ENCODE measurements at places on chromosomes 5 and 9. TPM values are rescaled to one million over a fixed set of nuclear protein-coding genes. Genes with fewer than 3 reads are reported as not detected.

The OR1J2 gene
- not detected for total RNA-seq

DNA sequence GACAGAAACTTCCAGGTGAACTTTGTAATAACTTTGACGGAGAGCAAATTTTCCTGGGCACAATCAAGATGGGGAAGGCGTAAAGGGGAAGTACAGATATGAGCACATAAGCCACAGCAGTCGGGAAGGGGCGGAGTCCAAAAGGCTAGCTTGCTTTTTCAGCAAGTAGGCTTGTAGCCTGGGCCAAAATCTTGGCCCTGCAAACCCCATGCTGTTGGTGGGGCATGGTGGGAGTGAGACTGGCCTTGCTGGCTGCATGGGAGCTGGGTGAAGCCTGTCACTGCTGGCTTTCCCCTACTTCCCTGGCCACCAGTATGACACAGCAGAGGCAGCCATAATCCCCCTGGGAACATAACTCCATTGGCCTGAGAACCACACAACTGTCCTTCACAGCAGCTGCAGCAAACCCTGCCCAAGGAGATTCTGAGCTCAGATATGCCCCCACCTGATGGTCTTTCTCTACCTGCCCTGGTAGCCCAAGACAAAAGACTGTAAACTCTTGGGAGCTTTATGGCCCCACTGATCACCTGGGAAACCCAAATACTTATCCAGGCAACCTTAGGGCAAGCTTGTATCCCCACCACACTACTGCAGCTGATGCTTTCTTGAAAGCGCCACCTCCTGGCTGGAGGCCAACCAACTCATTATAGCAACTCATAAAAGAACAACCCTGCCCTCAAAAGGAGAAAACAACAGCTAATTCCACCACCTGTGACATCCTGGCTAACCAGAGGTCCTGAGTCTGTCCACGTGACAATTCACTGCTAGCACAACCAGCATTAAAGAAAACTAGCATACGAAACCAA, 24.0 kb downstream of the DCTN4 start:
- no peak for DNase-seq
- no peak overlapping the region for H3K27ac ChIP-seq
- H3K4me1 ChIP-seq, result no peaks in the 10 kb centered on the region
- H3K4me3 ChIP-seq, result no peak overlapping the region

DNA sequence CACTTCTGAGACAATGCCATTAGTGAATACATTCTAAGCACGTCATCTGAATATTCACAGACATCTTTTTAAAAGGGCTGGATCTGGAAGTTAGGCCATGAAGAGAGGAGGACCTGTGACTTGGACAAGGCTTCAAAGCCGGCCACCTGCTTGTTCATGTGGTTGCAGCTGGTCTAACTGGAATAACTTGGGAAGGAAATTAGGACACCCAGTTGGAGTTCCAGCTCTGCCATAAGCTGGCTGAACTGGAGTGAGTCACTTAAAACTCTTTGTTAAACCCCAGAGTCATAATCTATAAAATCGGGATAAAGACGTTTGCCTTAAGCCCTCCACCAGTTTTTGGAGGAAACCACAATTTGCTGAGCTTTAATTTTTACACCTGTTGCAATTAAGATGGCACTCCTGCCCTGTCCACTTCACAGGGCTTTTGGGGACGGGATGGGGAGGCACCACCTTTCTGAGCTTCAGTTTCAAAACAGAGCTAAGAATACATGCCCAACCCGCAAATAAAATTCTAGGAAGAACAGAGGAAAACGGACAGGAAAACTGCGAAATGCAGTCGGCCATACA, 536 bp upstream of the STX17 start:
- no peaks in the 10 kb centered on the region for H3K27me3 ChIP-seq
- no peaks in the 10 kb centered on the region for H3K4me1 ChIP-seq
- DNase-seq, result no peak
- H3K4me3 ChIP-seq, result peak overlapping the region; percentile 85
- H3K27ac ChIP-seq, result no peak overlapping the region

- no peaks in the 10 kb centered on the region for H3K4me1 ChIP-seq
- no peaks in the 10 kb centered on the region for H3K36me3 ChIP-seq
- no peak overlapping the region for H3K4me3 ChIP-seq
- H3K27me3 ChIP-seq, result peaks cover 16% of the 10 kb centered on the region
Observed at GRCh38 chr5:170501931-170502330, 1.9 kb upstream of the KCNIP1 start.

The PKD2L2 gene
- total RNA-seq, result not detected

GRCh38 chr9:110183208-110184145, 24.5 kb downstream of the C9orf152 start:
- H3K36me3 ChIP-seq, result no peaks in the 10 kb centered on the region
- DNase-seq, result peak; percentile 85

DNA sequence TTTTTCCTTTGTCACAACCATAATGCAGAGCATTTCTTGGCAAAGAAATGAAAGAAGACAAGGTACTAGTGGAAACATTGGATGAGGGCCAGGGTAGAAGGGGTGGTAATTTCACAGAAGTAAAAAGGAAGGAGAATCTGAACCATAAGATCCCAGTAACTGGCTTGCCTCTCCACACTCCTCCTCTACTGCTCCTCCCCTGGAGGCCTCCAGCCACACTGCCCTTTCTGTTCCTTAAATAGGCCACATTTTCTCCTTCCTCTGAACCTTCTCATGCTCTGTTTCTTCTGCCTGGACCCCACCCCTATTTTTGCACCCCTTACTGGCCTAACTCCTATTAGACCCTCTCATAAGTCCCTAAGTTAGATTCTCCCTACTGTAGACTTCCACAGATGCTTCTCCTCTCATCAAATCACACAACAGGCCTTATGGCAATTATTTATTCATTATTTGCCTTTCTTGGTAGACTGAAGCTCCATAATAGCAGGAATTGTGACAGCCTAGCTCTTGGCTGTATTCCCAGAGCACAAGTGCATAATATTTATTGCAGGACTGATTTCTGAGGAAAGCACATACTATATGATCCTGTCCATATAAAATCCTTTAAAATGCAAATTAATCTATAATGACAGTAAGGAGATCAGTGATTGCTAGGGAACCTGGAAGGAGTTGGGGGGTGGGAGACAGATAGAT, 31.3 kb upstream of the GRIA1 start:
- H3K36me3 ChIP-seq, result no peaks in the 10 kb centered on the region
- H3K27me3 ChIP-seq, result no peaks in the 10 kb centered on the region
- H3K4me3 ChIP-seq, result no peak overlapping the region

GRCh38 chr5:54884195-54884536, 101.2 kb downstream of the ESM1 start:
- H3K27ac ChIP-seq, result no peak overlapping the region
- no peak overlapping the region for H3K4me3 ChIP-seq
- DNase-seq, result no peak
- peaks cover 31% of the 10 kb centered on the region for H3K27me3 ChIP-seq
- no peaks in the 10 kb centered on the region for H3K36me3 ChIP-seq

The RNF183 gene
- 0.24 TPM for total RNA-seq

DNA sequence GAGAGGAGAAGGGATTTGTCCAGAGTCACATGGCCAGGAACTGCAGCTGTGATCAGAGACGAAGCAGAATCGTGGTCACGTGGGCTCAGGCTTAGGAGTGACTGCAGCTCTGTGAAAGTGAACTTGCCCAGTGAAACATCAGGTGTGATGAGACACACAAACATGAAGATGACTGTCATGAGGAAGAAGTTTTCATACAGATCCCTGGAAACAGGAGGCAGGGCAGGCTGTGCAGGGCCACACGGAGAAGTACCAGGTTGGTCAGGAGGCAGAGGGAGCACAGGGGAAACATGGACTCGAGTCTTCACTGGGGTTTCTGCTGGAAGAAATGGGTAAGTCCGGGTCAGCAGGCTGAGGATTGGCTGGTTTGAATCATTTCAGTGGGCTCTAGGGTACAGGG, 64.1 kb downstream of the BARX1 start:
- H3K36me3 ChIP-seq, result no peaks in the 10 kb centered on the region
- H3K27ac ChIP-seq, result no peak overlapping the region
- H3K27me3 ChIP-seq, result no peaks in the 10 kb centered on the region
- H3K4me3 ChIP-seq, result no peak overlapping the region
- H3K4me1 ChIP-seq, result no peaks in the 10 kb centered on the region
- no peak for DNase-seq

DNA sequence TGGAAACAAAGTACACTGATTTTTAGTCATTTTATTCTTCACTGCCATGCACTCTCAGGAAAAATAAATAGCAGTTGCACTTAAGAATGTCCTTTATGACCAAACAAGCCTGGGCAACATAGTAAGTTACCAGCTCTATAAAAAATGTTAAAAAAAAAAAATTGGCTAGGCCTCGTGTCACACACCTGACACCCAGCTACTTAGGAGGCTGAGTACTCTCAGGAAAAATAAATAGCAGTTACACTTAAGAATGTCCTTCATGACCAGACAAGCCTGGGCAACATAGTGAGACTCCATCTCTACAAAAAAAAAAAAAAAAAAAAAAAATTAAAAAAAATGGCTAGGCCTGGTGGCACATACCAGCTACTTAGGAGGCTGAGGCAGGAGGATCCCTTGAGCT, 304.6 kb downstream of the SLCO4C1 start:
- no peak overlapping the region for H3K4me3 ChIP-seq
- no peaks in the 10 kb centered on the region for H3K4me1 ChIP-seq
- no peaks in the 10 kb centered on the region for H3K27me3 ChIP-seq
- DNase-seq, result no peak

DNA sequence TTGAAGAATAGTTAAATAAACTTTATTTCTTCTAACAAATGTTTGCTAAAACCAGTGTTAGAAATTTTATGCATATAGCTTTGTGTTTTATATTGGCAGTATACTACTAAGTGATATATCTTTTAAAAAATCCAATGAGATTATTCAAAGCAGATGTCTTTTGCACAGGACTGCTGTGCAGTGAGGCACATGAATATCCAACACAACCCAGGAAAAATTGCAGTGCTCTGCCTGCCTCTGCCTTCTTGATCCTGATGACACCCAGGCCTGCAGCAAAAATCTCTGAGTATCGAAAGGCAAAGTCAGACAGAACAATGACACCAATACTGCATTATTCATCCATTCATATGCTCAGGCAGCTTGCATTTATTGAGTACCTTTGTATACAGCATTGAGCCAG, 1076.5 kb upstream of the ARRDC3 start:
- H3K27me3 ChIP-seq, result no peaks in the 10 kb centered on the region
- no peak overlapping the region for H3K27ac ChIP-seq
- H3K36me3 ChIP-seq, result no peaks in the 10 kb centered on the region
- no peak for DNase-seq
- H3K4me3 ChIP-seq, result no peak overlapping the region

The CD180 gene
- 1.3 TPM for total RNA-seq

- no peaks in the 10 kb centered on the region for H3K4me1 ChIP-seq
- H3K27ac ChIP-seq, result no peak overlapping the region
- no peaks in the 10 kb centered on the region for H3K27me3 ChIP-seq
- no peak for DNase-seq
Observed at GRCh38 chr9:13205824-13206223, 73.7 kb downstream of the MPDZ start.

- H3K4me3 ChIP-seq, result no peak overlapping the region
- peaks cover 61% of the 10 kb centered on the region for H3K36me3 ChIP-seq
- H3K27ac ChIP-seq, result no peak overlapping the region
Observed at GRCh38 chr5:111453295-111453694, 59.0 kb downstream of the STARD4 start.

- no peak overlapping the region for H3K4me3 ChIP-seq
- no peaks in the 10 kb centered on the region for H3K36me3 ChIP-seq
- H3K27ac ChIP-seq, result no peak overlapping the region
- no peaks in the 10 kb centered on the region for H3K4me1 ChIP-seq
- no peak for DNase-seq
Observed at GRCh38 chr5:180105827-180106312, 34.3 kb upstream of the RNF130 start.

The SHB gene
- total RNA-seq, result 4.9 TPM

DNA sequence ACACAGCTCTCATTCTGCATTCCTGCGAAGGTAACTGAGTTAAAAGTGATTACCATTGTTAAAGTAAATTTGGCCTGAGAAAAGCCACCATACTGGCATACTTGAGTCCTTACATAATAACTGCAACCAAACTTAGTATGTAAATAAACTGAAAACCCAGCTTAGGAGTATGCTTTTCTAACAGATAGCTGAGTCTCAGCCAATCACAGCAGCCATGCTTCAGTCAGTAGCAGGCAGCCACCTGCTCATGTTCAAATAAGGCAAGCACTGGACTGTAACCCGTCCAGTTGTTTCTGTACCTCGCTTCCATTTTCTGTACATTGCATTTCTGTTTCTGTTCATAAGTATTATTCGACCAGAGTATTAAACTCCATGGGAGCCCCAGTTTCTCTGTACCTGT, 58.6 kb downstream of the GCNT4 start:
- no peak overlapping the region for H3K4me3 ChIP-seq
- H3K4me1 ChIP-seq, result no peaks in the 10 kb centered on the region
- DNase-seq, result no peak
- no peaks in the 10 kb centered on the region for H3K36me3 ChIP-seq

The AFAP1L1 gene
- total RNA-seq, result 8.0 TPM

The PRRX2 gene
- total RNA-seq, result 1.3 TPM

The TAF11L12 gene
- total RNA-seq, result not detected

The LOX gene
- total RNA-seq, result 0.66 TPM

GRCh38 chr9:115104908-115105307, 13.0 kb downstream of the TNC start:
- no peak overlapping the region for H3K27ac ChIP-seq
- H3K4me3 ChIP-seq, result no peak overlapping the region
- H3K36me3 ChIP-seq, result no peaks in the 10 kb centered on the region
- DNase-seq, result no peak
- peaks cover 3% of the 10 kb centered on the region for H3K4me1 ChIP-seq

- no peaks in the 10 kb centered on the region for H3K36me3 ChIP-seq
- H3K27ac ChIP-seq, result no peak overlapping the region
- H3K4me1 ChIP-seq, result no peaks in the 10 kb centered on the region
- DNase-seq, result no peak
- no peaks in the 10 kb centered on the region for H3K27me3 ChIP-seq
Observed at GRCh38 chr9:133880851-133881661, 111.1 kb downstream of the VAV2 start.

DNA sequence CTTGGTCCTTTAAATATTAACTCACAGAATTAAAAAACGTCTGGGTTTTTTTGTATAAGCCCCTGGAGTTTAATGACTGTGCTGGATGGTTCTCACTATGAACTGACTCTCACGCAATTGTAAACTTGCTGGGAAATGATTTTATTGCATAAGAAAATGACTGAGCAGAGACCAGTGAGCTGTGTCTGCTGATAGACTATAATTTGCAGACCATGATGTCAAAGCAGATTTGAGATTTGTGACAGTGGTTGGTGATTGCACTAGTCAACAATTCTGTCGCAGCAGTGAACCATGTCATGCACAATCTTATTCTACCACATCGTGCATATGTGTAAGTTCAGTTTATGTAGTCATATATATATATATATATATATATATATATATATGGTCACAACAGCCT, 85.7 kb upstream of the C9orf72 start:
- H3K27me3 ChIP-seq, result no peaks in the 10 kb centered on the region
- H3K4me3 ChIP-seq, result no peak overlapping the region
- no peaks in the 10 kb centered on the region for H3K4me1 ChIP-seq
- no peaks in the 10 kb centered on the region for H3K36me3 ChIP-seq

Measured in thymus (tissue), 14 donors.